Heart left ventricle (tissue), 16 donors: ENCODE measurements at places on chromosomes 1 and 21. TPM values are rescaled to one million over a fixed set of nuclear protein-coding genes. Genes with fewer than 3 reads are reported as not detected.

Gene CYP4Z1
- 0.04 TPM for polyA plus RNA-seq

Gene TMEM269
- not detected for polyA plus RNA-seq

Gene GJA9
- 0.11 TPM for polyA plus RNA-seq

Gene ZZZ3
- 12.7 TPM for polyA plus RNA-seq

Gene LCE1A
- not detected for polyA plus RNA-seq

Gene TMPRSS15
- polyA plus RNA-seq = not detected

Gene RNF186
- polyA plus RNA-seq = not detected

Gene HMGCS2
- polyA plus RNA-seq = 46.9 TPM

Gene C1orf146
- polyA plus RNA-seq = not detected

Gene OR2T11
- not detected for polyA plus RNA-seq

Gene RNU1-2
- polyA plus RNA-seq = not detected

Gene OR2M3
- polyA plus RNA-seq = not detected

Gene RHBDL2
- polyA plus RNA-seq = 0.12 TPM

Gene FCRL2
- 0.07 TPM for polyA plus RNA-seq

Gene ZNF683
- 0.04 TPM for polyA plus RNA-seq

Gene TMCO4
- 7.6 TPM for polyA plus RNA-seq

Gene ADAM15
- 112 TPM for polyA plus RNA-seq

Gene CTTNBP2NL
- 4.6 TPM for polyA plus RNA-seq

Gene MAP3K7CL
- polyA plus RNA-seq = 2.7 TPM

Gene TNFSF18
- not detected for polyA plus RNA-seq

Gene IL24
- polyA plus RNA-seq = not detected

Gene PERM1
- polyA plus RNA-seq = 353 TPM

Gene C1QC
- 50.0 TPM for polyA plus RNA-seq

Gene G0S2
- 218 TPM for polyA plus RNA-seq

Gene SPATA46
- not detected for polyA plus RNA-seq

Gene PTGFR
- 0.30 TPM for polyA plus RNA-seq

Gene DIRAS3
- polyA plus RNA-seq = 10.9 TPM

Gene SGIP1
- polyA plus RNA-seq = 3.7 TPM

Gene GJA8
- polyA plus RNA-seq = not detected

Gene ACTL8
- not detected for polyA plus RNA-seq

Gene CYYR1
- polyA plus RNA-seq = 21.9 TPM

Gene ANKRD45
- polyA plus RNA-seq = not detected

Gene OR2T5
- polyA plus RNA-seq = not detected

Gene CD1E
- polyA plus RNA-seq = not detected

Gene FTCD
- 1.8 TPM for polyA plus RNA-seq

Gene ANKRD65
- polyA plus RNA-seq = 0.86 TPM

Gene HSD3B1
- polyA plus RNA-seq = not detected

Gene OR2W3
- polyA plus RNA-seq = not detected

Gene BSND
- not detected for polyA plus RNA-seq

Gene HCRTR1
- polyA plus RNA-seq = 0.50 TPM

Gene SFN
- 0.42 TPM for polyA plus RNA-seq

Gene FCN3
- 60.8 TPM for polyA plus RNA-seq

Gene MUTYH
- polyA plus RNA-seq = 7.0 TPM
